Umbilical cord (tissue), 2 donors: ENCODE measurements at places on chromosomes 1 and 21. TPM values are rescaled to one million over a fixed set of nuclear protein-coding genes. Genes with fewer than 3 reads are reported as not detected.

ADGRL4 gene
- total RNA-seq, result 3.6 TPM

NUP210L gene
- total RNA-seq, result 0.48 TPM

VCAM1 gene
- 37.6 TPM for total RNA-seq

MRPS21 gene
- total RNA-seq, result 32.0 TPM

AADACL3 gene
- total RNA-seq, result 5.8 TPM

SERTAD4 gene
- total RNA-seq, result 6.5 TPM

NFASC gene
- 6.0 TPM for total RNA-seq

PCSK9 gene
- total RNA-seq, result 2.6 TPM

CACNA1S gene
- total RNA-seq, result 0.96 TPM

GUCA2A gene
- total RNA-seq, result not detected

NR1I3 gene
- 0.48 TPM for total RNA-seq

RXFP4 gene
- total RNA-seq, result 6.3 TPM

PTTG1IP gene
- 347 TPM for total RNA-seq

SLC35D1 gene
- total RNA-seq, result 15.9 TPM

GBP4 gene
- 17.1 TPM for total RNA-seq

PDZK1 gene
- total RNA-seq, result 16.6 TPM

PTGS2 gene
- total RNA-seq, result 113 TPM

S100A2 gene
- total RNA-seq, result 20.7 TPM

MIB2 gene
- 85.0 TPM for total RNA-seq

RNPEP gene
- total RNA-seq, result 37.8 TPM

SPRR2G gene
- total RNA-seq, result 11.3 TPM

APCS gene
- total RNA-seq, result 3.9 TPM

PYHIN1 gene
- 5.8 TPM for total RNA-seq

BCAN gene
- 9.1 TPM for total RNA-seq

GNAT2 gene
- not detected for total RNA-seq

RASAL2 gene
- 40.7 TPM for total RNA-seq

OVAAL gene
- total RNA-seq, result 0.96 TPM

GABRD gene
- total RNA-seq, result 0.72 TPM

LHX8 gene
- total RNA-seq, result 1.7 TPM

THEMIS2 gene
- 13.7 TPM for total RNA-seq

LRRC7 gene
- total RNA-seq, result 19.3 TPM

MPL gene
- not detected for total RNA-seq

FCRL1 gene
- 0.72 TPM for total RNA-seq

TAL1 gene
- 3.1 TPM for total RNA-seq

SPRR1A gene
- not detected for total RNA-seq

ORC1 gene
- total RNA-seq, result 0.48 TPM

LYPD8 gene
- not detected for total RNA-seq
